ENCODE measurements at places on chromosomes 7 and 10. TPM values are rescaled to one million over a fixed set of nuclear protein-coding genes. Genes with fewer than 3 reads are reported as not detected.

The ASAH2 gene
- 6.5 TPM for total RNA-seq

The FKBP6 gene
- total RNA-seq = not detected

The DCLRE1A gene
- total RNA-seq = 15.0 TPM

The PIK3AP1 gene
- total RNA-seq = 2.6 TPM

The CCDC146 gene
- 1.2 TPM for total RNA-seq

The CASTOR2 gene
- 41.1 TPM for total RNA-seq

The CALML5 gene
- not detected for total RNA-seq

The TNS3 gene
- total RNA-seq = 533 TPM

DNA sequence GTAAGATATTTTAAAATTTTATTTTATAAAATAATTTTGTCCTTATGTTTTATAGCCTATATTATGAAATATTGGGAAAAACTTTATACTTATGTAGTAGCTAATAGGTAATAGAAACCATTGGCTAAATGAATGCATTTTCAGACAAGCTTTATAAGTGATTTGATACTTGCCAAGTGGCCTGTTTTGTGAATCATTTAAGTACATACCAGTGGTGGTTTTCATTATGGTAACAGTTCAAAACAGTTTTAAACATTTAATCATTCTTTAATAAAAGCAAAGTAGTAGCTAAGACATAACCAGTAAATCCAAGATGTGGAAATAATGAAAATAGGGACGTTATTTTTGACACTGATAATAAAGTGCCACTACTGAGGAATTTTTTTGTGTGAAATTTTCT lies 182.2 kb downstream of the PHF14 start:
- no peak for DNase-seq

DNA sequence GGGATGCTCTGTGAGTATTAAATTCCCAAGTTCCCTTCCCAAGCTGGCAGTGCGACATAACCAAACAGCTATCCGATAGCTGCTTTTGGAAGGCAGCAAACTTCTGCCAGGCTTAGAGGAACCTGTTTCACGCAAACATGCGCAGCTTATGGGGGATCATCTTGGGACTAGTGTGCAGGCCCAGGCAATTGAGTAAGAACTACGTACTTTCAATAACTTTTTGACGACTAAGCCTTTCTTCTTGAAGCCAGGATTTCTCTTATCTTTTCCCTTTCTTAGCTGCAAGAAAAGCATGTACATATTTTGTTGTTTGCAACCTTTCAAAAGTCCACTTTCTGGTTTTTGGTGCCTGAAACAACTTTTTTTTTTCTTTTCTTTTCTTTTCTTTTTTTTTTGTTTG lies 28.7 kb upstream of the SEPHS1 start:
- DNase-seq = no peak

DNA sequence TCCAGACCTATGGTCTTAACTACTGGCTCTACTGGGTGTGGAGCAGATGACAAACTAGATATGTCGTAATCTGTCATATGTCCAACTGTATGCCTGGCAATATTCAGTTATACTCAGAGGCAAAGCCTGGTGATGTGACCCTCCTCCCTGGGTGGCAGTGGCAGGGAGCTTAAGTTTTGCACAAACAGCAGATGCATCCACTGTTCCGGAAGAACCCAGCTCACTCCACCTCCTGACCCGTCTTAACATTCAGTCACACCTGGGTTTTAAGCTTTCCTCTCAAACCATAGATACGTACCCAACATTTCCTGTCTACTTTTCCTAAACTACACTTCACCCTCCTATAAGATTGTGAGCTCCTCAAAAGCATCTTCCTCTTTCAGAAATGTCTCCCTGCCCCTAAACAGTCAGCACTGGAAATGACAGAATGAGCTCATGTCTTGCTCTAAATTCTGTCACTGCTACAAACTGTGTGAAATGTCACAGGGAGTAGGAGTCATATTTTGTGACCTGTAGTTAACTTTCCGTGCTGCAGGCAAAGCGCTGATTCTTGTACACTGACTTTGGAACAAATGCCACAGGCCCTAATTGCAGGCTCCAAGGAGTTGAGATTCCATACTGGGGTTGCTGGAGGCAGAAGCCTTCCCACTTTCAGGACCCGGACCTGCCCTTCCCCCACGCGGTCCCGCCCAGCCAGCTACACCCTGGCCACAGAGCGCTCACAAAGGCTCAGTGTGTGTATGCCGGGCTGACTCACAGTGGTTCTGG lies 23.9 kb downstream of the SCD start:
- peak; percentile 82 for DNase-seq

GRCh38 chr7:111126987-111127386 lies 36.1 kb downstream of the LRRN3 start:
- no peak for DNase-seq

DNA sequence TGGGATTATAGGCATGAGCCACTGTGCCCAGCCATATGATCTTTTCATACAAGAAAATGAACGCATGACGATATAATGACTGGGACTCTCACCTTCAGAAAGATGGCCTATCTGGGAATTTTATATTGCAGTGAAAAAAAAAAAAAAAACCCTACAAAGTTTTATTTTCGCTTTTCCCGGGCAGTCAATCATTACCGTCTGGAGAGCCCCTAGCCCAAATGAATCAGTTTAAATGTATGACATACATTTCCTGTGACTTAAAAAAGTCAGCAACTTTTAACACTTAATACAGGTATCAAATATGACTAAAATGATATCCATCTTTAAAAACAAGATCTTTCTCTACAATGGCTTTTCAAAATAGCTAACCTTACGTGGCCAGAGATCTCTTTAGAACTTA lies 48.2 kb upstream of the NMT2 start:
- no peak for DNase-seq

DNA sequence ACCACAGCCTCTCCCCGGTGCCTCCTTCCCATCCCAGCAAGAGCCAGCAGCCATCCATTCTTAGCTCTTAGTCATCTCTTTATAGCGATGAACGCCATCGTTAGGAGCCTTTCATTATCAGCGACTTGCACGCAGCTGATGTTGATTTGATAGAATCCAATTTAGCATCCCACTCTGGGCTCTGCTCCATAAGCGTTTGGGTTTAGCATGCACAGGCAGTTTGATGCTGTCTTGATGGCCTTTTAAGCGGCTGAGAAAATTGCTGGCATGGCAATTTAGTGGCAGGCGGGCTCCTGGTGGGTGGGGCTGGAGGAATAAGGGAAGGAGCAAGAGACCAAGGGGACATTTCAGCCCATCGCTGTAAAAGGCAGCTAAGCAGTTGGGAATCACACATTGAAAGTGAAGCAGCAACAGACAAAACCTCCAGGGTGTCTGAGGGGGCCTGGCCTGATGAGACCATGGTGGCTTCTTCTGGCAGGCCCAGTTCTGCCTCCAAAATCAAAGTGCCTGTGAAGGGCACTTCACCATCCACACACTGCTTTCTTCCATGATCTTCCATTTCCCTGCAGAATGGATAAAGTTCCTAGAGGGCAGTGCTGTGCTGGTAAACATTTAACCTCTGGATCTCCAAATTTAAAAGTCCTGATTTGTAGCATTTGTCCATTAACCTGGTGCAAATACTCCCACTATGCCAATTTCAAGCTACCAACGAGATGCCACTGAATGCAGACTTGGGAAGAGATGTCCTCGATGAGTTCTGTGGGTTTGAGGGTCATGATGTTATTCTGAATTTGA lies 107.8 kb upstream of the PLXNA4 start:
- no peak for DNase-seq

- DNase-seq = no peak
Measured at GRCh38 chr7:1659696-1660095, 10.4 kb upstream of the ELFN1 start.

- DNase-seq = no peak
Measured at GRCh38 chr7:36312915-36313334, 76.7 kb upstream of the ANLN start.

GRCh38 chr7:46175221-46175620 lies 254.1 kb upstream of the IGFBP3 start:
- DNase-seq = no peak
